ENCODE measurements at places on chromosomes 6 and 20.

- no peak for DNase-seq
Measured at GRCh38 chr20:4605166-4605565, 116.5 kb upstream of the PRND start.

DNA sequence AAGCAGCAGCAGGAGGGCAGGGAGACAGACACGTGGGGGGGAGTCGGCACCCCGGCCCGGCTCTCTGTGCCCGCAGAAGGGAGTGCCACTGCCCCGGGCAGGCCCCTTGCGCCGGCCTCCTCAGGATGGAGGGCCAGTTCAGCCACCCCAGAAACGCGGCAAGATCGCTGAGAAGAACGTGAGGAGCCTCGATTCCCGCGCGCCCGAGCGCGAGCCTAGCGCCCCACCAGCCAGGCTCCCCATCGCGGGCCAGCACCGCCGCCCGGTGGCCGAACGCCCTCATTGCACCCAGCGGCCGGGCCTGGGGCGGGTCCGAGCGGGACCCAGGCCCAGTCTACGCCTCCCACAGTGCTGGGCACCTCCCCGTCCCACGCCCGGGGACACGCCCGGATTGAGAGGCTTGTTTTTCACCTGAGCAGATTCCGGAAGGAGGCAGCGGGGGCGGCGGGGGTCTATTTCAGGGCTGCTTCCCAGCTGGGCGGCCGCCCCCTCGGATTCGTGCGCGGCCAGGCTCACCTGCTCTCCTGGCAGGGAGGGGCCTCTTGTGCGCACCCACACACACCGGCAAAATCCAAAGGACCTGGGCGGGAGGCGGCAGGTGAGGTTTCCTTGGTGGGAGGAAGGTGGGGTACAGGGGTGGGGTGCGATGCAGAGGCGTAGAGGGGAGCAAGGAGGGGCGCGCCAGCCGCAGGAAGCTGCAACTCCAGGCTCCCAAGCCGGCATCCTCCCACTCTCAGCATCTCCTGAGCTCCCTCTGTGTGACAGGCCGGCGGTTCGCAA, 9.0 kb upstream of the GRM4 start:
- DNase-seq = peak; percentile 87

DNA sequence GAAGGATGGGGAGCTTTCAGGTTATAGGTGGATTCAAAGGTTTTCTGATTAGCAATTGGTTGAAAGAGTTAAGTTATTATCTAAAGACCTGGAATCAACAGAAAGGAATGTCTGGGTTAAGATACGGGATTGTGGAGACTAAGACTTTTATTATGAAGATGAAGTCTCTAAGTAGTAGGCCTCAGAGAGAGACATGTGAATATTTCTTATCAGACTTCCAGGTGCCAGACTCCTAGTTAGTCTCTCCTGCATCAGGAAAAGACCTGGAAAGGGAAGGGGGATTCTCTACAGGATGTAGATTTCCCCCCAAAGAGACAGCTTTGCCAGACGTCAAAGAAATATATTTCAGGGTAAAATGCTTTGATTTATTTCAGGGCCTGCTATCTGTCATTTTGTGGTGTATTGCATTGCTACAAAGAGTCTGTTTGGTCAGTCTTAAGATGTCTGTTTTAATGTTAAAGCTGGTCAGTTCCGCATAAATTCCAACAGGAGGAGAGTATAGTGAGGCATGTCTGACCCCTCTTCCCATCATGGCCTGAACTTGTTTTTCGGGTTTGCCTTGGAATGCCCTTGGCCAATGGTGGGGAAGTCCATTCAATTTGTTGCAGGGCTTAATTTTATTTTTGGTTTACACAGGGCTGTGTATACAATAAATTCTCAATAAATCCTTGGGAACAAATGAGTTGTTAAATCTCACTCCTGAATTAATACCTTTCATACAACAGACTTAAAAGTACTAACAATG, 103.4 kb upstream of the RALGAPA2 start:
- no peak for DNase-seq

- no peak for DNase-seq
Measured at GRCh38 chr6:89580997-89581666, 57.4 kb downstream of the LYRM2 start.

- no peak for DNase-seq
Measured at GRCh38 chr6:31035862-31036497, 25.7 kb downstream of the MUC22 start.

- no peak for DNase-seq
Measured at GRCh38 chr6:141316236-141316635, 816.5 kb upstream of the GJE1 start.

GRCh38 chr20:24305371-24305770, 164.1 kb upstream of the SYNDIG1 start:
- DNase-seq = no peak

DNA sequence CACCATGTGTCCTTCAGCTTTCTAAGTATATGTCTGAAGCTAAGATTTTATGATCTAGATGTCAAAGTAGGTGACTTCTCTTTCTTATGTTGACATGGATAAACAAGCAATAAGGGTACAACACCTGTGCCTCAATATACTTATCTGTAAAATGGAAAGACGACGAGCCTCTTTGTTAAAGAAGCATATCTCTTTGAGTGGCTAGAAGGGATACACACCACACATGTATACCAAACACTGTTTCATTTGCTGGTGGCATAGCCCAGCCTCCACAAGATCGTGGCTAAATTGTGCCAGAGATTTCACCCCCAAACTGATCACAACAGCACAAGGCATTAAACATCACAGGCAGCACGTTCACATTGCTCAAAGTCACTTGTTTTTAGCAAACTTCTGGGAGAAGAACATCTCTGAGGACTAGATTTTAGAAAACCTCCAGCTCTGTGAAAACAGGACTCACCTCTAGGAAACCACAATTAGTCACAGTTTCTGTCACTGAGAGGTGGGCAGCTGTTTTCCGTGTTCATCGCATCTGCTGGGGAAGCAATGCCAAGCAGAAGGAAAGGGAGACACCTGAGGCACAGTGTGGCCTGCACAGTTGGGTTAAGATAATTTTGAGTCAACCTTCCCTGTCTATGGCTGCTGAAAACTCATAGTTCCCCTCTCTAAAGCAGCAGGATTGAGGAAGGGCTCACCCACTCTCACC, 263.0 kb upstream of the PLCB4 start:
- no peak for DNase-seq

GRCh38 chr6:11210386-11211138, 21.9 kb downstream of the NEDD9 start:
- DNase-seq = no peak

Data from HEK293T (cell line).